ENCODE measurements at places on chromosomes 7 and 10.
A peak's percentile ranks its signal among the peaks of the same experiment; 100 is the strongest.

- no peak for DNase-seq
These were observed 114.5 kb upstream of the INHBA start for GRCh38 chr7:41817386-41817785.

DNA sequence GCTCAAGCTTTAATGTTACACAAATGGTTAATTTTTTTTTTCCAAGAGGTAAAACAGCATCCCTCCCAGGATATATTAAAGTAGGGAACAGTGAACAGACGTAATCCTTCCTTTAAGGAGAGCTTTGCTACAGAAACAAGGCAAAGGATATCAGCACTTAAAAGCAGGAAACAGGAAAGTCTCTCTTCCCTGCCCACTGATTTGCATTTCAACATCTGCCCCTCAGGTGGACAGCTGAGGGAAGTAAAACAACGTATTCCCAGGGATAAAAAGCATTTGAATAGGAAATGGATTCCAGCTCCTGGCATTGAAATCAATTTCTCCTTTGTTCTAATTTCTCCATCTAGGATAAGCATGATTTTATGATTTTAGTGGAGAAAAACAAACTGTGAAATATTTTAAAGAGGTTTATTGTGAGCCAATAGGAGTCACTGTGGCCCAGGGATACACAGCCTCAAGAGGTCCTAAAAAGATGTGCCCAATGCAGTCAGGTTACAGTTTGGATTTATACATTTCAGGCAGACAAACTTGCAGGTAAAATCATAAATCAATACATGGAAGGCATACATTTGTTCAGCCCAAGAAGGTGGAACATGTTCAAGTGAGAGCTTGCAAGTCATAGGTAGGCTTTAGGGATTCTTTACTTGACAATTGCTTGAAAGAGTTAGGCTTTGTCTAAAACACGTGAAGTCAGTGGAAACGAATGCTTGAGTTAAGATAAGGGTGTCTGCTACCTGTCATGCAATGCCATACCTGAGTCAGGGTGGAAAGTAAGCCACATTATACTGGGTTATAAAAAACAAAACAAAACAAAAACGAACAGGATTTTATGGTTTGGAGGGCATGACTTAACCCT lies 286.2 kb upstream of the VWC2 start:
- peak; percentile 11 for DNase-seq

DNA sequence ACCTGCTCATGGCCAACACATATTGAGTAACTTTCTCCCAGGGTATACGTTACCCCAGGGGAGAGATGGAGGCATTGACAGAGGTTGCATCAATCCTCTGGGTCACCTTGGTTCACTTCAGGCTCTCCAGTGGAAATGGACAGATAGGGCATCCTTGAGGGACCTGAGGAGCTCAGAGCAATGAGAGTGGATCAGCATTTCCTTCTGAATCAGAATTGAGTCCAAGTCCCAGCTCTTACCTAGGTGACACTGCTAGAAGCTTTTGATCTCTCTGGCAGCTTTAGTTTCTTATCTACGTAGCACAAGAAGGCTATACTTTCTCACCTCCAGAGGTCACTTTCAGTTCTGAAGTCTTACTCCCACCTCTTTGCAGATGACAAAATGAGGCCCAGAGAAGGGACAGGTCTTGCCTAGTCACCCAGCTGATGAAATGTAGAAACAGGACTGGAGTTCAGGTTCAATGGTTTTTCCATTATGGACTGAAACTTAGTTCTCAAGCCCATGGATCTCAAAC lies 35.2 kb downstream of the PANK1 start:
- no peak for DNase-seq

DNA sequence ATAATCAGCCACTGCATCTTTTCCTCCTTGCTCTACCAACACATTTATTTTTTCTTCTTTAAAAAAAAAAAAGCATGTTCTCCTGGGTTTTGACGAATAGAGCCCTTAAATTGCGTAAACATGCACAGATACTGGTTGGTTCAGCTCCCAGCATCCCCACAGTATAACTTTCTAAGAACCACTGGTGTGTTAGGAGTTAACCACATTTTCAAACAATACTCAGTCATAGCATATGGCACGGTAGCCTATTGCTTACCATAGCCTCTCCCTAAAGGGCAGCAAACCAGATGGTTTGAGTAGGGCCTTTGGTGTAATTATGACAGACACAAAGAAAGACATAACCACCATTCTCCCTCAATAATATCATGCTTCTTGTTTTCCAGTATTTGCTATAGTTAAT lies 145.0 kb downstream of the LRRC4 start:
- DNase-seq = no peak

- DNase-seq = no peak
These were observed 8.8 kb downstream of the HSPA12A start for GRCh38 chr10:116733566-116733965.

- no peak for DNase-seq
These were observed 53.1 kb downstream of the INPP5A start for GRCh38 chr10:132590752-132591121.

GRCh38 chr7:45174966-45175765 lies 17.6 kb downstream of the RAMP3 start:
- no peak for DNase-seq

DNA sequence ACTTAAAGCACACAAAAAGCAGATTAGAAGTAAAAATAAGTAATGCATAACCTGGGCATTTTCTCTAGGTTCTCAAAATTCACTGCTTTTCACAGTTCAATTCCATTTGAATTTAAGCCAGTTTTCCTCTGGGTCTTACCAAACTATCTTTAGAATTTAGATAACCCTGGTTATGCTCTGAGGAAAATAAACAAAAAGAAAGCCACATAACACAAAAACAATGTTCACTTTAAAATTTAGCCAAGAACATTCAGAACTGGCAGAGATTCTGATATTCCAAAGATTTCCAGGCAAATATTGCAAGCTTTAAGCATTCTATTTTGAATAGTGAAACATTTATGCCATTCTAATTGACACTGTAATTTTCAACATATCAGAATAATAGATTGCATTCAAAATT lies 50.7 kb upstream of the PRKG1 start:
- no peak for DNase-seq

DNA sequence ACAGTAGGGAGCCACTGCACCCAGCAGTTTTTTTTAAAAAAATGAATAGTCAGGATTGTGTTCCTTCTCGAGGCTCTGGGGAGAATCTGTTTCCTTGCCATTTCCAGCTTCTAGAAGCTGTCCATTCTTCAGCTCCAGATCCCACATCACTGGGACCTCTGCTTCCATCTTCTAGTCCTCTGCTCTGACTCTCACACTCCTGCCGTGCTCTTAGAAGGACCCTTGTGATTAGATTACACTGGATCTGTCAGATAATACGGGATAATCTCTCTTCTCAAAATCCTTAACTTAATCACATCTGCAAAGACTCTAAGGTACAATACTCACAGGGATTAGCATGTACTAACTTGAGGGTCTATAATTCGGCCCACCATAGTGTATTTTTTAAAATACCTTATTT lies 158.9 kb upstream of the SP4 start:
- DNase-seq = no peak

DNA sequence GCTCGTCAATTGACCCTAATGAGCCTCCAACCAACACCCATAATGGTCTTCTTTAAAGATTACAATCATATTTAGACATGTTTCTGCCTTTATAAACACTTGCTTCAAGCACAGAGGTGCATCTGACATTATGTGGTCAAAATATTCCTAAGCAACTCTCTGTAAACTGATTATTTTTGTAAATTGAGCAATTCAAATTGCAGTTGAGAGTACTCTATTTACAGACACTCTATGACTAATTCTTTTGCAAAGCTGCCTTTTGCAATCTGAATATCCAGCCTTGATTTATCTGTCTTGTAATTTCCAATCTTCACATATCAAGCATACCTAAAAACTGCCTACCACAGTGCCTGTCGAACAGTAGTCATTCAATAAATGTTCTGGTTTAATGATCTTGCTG lies 112.0 kb downstream of the PDE1C start:
- DNase-seq = no peak
